ENCODE measurements at places on chromosomes 11 and 22.
A peak's percentile ranks its signal among the peaks of the same experiment; 100 is the strongest.

DNA sequence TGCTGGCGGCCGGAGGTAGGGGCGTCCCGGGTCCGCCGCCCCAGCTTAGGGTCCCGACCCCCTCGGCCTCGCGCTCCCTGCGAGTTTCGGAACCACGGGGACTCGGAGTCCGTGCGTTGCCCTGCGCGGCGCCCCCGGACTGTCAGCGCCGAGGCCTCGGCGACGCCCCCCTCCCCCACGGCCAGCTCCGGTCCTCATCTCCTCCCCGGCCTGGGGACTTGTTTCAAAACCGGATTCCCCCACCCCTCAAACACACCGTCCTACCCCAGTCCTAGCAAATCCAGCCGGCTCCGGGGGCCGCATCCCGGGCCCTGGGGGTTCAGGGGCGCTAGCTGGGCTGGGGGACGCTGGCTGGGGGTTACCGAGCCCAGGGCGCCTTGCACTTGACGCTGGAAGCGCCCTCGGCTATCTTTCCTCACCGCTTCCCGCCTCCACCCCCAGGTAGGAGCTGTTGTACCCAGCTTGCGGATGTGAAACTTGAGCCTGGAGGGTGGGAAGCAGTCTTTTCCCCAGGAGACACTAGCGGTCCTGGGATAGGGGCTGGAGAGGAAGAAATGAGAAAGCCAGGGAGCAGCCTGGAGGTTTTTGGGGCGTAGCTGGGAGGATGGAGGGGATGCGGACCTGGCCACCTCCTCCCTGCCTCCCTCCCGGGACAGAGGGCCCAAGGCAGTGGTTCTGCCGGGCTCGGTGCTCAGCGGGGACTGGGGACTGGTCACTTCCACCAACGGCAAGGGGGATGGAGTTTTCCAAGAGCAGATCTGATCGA, 550 bp downstream of the FBLN1 start:
- no peak for DNase-seq

- no peak for DNase-seq
Observed at GRCh38 chr11:68282141-68282860, 10.5 kb upstream of the C11orf24 start.

GRCh38 chr11:29022676-29023075, 914.5 kb downstream of the METTL15 start:
- DNase-seq, result no peak

DNA sequence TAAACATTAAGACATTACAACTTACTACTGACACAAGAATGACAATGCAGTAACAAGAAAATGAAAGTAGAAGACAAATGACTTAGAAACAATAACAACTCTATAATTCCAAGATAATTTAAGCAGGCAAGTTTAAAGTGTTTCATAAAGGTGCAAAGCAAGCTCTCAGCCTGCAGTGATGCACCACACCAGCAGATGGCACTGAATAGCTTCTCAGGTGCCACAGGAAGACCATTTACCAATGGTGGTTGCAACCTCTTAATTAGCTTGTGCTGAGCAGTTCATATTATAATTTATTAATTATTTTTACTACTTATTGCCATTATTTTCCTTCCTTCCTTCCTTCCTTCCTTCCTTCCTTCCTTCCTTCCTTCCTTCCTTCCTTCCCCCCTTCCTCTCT, 60.6 kb downstream of the NXPE2 start:
- peak; percentile 26 for DNase-seq
